Nephron progenitor cell (in vitro differentiated cells): ENCODE measurements at places on chromosomes 2 and 18.

GRCh38 chr2:110170102-110170501 is 34.7 kb downstream of the NPHP1 start:
- DNase-seq: no peak
- H3K36me3 ChIP-seq: no peaks in the 10 kb centered on the region
- no peaks in the 10 kb centered on the region for H3K27me3 ChIP-seq
- no peak overlapping the region for H3K27ac ChIP-seq
- no peaks in the 10 kb centered on the region for H3K4me1 ChIP-seq

DNA sequence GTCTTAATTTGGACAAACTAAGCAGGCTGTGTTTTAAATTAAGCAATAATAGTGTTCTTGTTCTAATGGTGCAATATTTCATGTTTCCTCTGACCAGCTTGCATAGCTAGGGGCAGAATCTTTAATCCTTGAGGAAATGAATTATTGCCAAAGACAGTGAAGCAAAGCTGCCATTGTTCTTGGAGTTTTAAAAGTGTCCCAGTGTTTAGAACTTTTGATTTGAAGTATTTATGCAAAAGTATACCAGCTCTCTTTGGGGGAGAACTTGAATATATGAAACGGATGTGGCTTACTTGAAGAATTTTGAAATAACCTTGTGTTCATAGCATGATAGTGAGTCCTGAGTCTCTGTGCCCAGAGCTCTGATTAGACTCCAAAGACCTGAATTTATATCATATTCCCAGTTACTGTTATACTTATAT is 33.4 kb downstream of the ITGA6 start:
- peaks cover 19% of the 10 kb centered on the region for H3K27me3 ChIP-seq
- no peak for DNase-seq
- H3K36me3 ChIP-seq: no peaks in the 10 kb centered on the region
- no peak overlapping the region for H3K27ac ChIP-seq
- H3K4me3 ChIP-seq: no peak overlapping the region

GRCh38 chr2:167860082-167860481 is 387.3 kb downstream of the STK39 start:
- H3K27ac ChIP-seq: no peak overlapping the region
- H3K27me3 ChIP-seq: no peaks in the 10 kb centered on the region
- peaks cover 6% of the 10 kb centered on the region for H3K4me1 ChIP-seq
- no peak for DNase-seq
- H3K36me3 ChIP-seq: no peaks in the 10 kb centered on the region

DNA sequence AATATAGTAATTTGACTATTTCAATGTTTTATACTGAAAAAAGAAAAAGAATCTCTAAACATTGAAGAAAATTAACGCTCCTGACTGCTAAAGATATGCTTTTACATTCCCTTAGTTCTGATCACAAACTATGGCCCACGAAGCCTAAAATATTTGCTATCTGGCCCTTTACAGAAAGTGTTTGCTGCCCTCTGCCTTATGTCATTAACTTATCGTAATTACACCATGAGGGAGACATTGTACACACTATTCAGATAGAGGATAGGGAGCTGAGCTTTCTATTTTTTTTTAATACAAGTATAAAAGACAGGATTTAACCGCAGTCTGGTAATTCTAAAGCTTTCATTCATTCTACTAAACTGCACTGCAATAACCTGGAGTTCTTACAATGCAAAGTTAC is 393.1 kb upstream of the DCC start:
- no peak overlapping the region for H3K4me3 ChIP-seq
- H3K27me3 ChIP-seq: no peaks in the 10 kb centered on the region
- H3K27ac ChIP-seq: no peak overlapping the region
- no peak for DNase-seq

GRCh38 chr18:55479656-55480420 is 108.2 kb downstream of the TCF4 start:
- peaks cover 52% of the 10 kb centered on the region for H3K36me3 ChIP-seq
- no peak overlapping the region for H3K4me3 ChIP-seq
- peaks cover 32% of the 10 kb centered on the region for H3K4me1 ChIP-seq
- no peak overlapping the region for H3K27ac ChIP-seq

DNA sequence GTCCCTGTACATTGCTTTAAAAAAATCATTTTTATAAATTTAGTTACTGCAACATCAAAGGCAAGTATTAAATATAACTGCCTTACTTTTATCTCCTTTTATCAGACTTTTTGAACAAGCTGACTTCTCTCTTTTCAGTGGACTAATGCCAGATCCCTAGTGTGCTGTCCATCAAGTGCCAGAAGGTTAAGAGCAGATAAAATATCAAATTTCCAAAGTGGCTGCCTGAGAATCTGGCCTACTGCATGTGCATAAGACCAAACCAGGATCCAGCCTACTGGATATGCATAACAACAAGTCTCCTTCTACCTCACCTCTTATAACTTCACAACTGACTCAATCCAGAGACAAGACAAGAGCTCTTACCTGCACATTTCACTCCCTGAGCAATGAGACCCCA is 59.8 kb upstream of the CHRNA1 start:
- peaks cover 36% of the 10 kb centered on the region for H3K4me1 ChIP-seq
- H3K27me3 ChIP-seq: peaks cover 3% of the 10 kb centered on the region
- no peak overlapping the region for H3K27ac ChIP-seq
- peaks cover 44% of the 10 kb centered on the region for H3K36me3 ChIP-seq
- DNase-seq: no peak
